Testis (tissue), 5 donors: ENCODE measurements at places on chromosomes 7 and 10.

GRCh38 chr7:83684928-83685327 is 36.0 kb upstream of the SEMA3E start:
- no peaks in the 10 kb centered on the region for H3K36me3 ChIP-seq
- DNase-seq: no peak
- H3K27ac ChIP-seq: no peak overlapping the region

- H3K36me3 ChIP-seq: no peaks in the 10 kb centered on the region
- H3K27ac ChIP-seq: no peak overlapping the region
- H3K4me1 ChIP-seq: no peaks in the 10 kb centered on the region
- no peak overlapping the region for H3K4me3 ChIP-seq
- H3K27me3 ChIP-seq: no peaks in the 10 kb centered on the region
Observed at GRCh38 chr10:81314471-81314870, 560.5 kb upstream of the NRG3 start.

GRCh38 chr10:4260483-4261124 is 475.6 kb upstream of the KLF6 start:
- no peak overlapping the region for H3K4me3 ChIP-seq
- H3K36me3 ChIP-seq: no peaks in the 10 kb centered on the region
- no peaks in the 10 kb centered on the region for H3K27me3 ChIP-seq
- DNase-seq: no peak
- peaks cover 9% of the 10 kb centered on the region for H3K4me1 ChIP-seq

- no peaks in the 10 kb centered on the region for H3K36me3 ChIP-seq
- no peak for DNase-seq
- no peak overlapping the region for H3K27ac ChIP-seq
- H3K4me3 ChIP-seq: no peak overlapping the region
- H3K27me3 ChIP-seq: no peaks in the 10 kb centered on the region
Observed at GRCh38 chr10:2908851-2909630, 158.3 kb upstream of the PFKP start.

DNA sequence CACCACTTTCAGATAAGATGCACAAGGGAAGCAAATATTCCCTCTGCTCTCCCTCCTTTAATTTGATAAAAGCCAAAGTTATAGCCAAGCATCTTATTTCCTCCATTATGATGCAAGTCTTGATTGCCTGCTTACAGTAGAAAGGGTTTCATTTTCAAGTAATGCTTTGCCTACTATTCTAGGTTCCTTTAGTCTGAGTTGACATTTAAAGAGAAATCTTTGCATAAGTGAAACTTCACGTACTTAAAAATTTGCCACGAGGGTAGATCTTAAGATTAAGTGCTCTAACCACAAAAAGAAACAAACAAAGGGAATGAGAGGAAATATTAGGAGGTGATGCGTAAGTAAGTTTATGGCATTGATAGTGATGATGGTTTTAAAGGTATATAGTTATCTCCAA is 78.1 kb upstream of the VWDE start:
- no peaks in the 10 kb centered on the region for H3K4me1 ChIP-seq
- H3K4me3 ChIP-seq: no peak overlapping the region
- no peaks in the 10 kb centered on the region for H3K27me3 ChIP-seq
- DNase-seq: no peak
- no peak overlapping the region for H3K27ac ChIP-seq

DNA sequence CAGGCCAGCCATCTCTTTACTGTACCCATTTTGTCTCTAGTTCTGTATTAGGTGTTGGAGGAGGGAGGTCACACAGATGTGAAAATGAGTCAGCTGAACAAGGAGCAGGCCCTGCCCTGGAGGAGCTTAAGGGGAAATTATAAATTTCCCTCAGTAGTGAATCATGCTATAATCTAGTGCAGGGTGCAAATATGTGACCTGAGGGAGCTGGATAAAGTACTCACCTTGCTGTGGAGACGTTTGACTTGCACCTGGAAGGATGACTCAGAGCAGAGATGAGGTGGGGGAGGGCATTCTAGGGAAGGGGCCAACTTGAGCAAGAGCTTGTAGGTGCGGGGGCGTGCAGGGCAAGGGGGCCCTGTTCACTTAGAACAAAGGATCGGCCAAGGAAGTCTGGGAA is 610.6 kb downstream of the SDK1 start:
- H3K27me3 ChIP-seq: no peaks in the 10 kb centered on the region
- no peaks in the 10 kb centered on the region for H3K36me3 ChIP-seq
- no peak for DNase-seq
- H3K27ac ChIP-seq: no peak overlapping the region
- no peak overlapping the region for H3K4me3 ChIP-seq

DNA sequence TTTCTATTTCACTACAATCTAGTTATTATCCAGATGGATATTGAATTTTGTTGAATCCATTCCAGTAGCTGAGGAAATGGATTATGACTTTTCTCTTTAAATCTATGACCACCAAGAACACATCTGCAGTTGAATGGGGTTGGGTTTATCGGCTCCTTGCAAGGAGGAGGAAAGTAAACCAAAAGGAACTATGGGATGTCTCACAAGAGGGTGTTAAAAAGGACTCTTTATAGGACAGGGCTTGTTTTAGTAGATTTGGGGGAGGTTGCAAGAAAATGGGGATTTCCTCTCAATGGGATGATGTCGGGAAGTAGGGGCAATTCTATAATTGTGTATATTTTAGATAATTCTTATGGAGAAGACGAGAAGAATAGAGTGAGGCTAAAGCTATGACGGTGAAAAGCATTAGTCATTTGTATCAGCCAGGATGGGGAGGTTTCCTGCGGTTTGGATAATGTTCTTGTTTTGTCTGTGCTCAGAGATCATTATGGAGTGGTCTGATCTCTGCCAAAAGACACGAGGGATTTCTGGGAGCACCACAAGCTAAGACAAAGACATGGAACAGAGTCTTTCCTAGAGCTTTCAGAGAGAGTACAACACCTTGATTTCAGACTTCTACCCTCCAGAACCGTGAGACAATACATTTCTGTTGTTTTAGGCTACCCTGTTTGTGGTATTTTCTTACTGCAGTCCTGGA is 5.3 kb upstream of the LRRC61 start:
- DNase-seq: no peak
- H3K4me1 ChIP-seq: no peaks in the 10 kb centered on the region
- H3K27me3 ChIP-seq: no peaks in the 10 kb centered on the region

DNA sequence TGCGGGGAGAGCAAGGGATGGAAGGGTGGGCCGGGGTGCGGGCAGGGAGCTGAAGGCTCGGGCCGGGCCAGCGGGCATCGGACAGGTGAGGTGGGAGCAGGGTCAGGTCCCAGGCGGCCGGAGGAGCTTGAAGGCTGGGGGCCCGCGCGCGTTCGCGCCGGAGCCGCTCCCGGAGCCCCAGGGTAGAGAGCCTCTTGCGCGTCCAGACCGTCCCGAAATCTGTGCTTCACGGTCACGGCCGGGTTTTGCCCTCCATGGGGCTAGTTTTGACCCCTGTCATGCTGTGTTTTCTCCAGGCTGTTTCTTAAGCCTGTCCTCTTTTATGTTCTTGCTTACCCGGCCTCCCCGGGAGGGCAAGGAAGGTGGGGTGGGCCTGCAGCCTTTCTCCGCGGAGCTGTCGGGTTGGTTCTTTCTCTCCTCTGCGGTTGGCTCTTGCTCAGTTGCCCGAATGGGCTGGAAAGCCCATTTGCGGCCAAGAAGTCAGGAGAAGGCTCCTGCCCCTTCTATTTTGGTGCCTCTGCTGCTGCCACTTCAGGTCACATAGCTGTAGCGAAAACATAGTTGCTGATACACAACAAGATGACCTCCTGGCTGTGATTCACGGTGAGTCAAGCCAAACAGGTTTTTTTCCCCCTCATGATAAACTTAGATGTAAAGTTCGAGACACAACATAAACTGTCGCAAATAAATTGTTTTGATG is 650 bp downstream of the UBE2D1 start:
- peak overlapping the region; percentile 97 for H3K4me3 ChIP-seq
- H3K4me1 ChIP-seq: peaks cover 3% of the 10 kb centered on the region
- peak overlapping the region; percentile 87 for H3K27ac ChIP-seq
- H3K27me3 ChIP-seq: no peaks in the 10 kb centered on the region
- no peaks in the 10 kb centered on the region for H3K36me3 ChIP-seq
- peak; percentile 42 for DNase-seq

GRCh38 chr7:7104971-7105370 is 77.4 kb upstream of the C1GALT1 start:
- no peak overlapping the region for H3K27ac ChIP-seq
- no peak overlapping the region for H3K4me3 ChIP-seq
- H3K27me3 ChIP-seq: no peaks in the 10 kb centered on the region
- H3K4me1 ChIP-seq: peaks cover under 1% of the 10 kb centered on the region
- H3K36me3 ChIP-seq: no peaks in the 10 kb centered on the region

- no peak overlapping the region for H3K27ac ChIP-seq
- H3K4me3 ChIP-seq: no peak overlapping the region
- no peak for DNase-seq
- H3K27me3 ChIP-seq: no peaks in the 10 kb centered on the region
- no peaks in the 10 kb centered on the region for H3K4me1 ChIP-seq
- no peaks in the 10 kb centered on the region for H3K36me3 ChIP-seq
Observed at GRCh38 chr10:34286136-34286739, 528.9 kb downstream of the PARD3 start.

- no peaks in the 10 kb centered on the region for H3K27me3 ChIP-seq
- H3K4me3 ChIP-seq: no peak overlapping the region
- H3K4me1 ChIP-seq: peaks cover 7% of the 10 kb centered on the region
- no peaks in the 10 kb centered on the region for H3K36me3 ChIP-seq
- no peak overlapping the region for H3K27ac ChIP-seq
- DNase-seq: peak; percentile 77
Observed at GRCh38 chr7:73612598-73613269, 11.6 kb downstream of the MLXIPL start.

DNA sequence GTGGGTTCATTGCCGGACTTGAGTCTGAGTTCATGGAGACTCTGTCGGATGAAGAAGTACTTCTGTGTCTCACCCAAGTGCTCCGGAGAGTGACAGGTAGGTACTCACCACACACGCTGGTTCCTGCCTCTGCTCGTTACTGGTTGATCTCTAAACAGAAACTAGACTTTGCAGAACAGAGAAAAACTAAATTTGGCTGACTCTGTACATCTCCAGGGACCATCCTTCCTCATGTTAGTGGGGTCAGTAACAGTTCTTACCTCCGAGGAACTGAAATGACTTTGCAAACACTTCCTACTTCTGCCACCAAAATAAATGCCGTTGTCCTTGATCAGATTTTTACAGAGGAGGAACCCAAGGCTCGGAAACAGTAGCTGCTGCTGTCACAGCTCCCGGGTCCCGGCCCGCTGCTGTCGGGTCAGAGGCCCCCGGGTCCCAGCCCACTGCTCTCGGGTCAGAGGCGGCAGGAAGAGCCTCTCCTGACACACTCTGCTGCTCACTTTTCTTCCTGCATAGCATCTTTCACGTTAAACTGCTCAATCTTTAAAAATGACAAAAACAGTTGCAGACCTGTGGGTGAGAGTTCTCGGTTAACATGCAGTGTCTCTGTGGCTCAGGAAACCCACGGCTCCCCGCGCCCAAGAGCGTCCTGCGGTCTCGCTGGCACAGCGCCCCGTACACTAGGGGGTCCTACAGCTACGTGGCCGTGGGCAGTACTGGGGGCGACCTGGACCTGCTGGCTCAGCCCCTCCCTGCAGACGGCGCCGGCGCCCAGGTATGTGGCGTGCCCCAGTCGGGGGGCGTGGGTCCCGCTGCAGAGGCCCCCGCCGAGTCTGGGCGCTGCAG is 4.8 kb upstream of the MTG1 start:
- peaks cover 4% of the 10 kb centered on the region for H3K4me1 ChIP-seq
- no peak overlapping the region for H3K4me3 ChIP-seq
- H3K27ac ChIP-seq: no peak overlapping the region
- no peak for DNase-seq
- no peaks in the 10 kb centered on the region for H3K36me3 ChIP-seq

DNA sequence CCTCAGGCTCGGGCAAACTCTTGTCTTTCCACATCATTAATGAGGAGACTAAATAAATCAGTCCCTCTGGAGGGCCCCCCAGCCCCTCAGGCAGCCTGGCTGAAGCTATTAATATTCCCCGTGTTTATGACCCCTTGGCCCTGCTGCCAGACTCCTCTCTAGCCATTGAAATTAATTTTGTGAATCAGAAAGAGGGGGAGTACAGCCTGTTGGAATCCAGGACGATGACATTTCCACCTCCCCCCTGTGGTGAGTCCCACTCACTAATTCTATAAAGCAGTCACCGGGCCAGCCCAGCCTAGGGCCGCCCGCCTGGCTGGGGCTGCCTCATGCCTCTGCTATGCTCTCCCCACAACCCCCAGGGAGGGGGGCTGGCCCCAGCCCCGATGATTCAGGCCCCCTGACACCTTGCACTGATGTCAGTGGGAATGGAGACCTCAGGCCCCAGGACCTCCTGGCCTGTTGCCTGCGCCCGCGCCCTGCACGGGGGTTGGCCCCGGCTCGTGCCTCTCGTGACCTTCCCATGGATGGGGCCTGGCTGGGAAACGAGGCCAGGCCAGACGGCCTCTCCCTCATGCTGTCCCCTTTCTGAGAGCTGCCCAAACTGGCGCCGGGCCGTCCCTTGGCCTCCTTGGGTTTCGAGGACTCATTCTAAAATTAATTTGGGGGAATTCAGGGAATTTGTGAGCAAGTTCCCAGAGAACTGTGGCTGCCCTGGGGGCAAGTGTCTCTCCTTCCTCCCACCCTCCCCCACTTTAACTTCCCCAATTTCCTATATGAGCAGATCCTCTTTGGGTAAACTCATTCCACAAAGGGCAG is 34.0 kb downstream of the TMEM270 start:
- H3K4me3 ChIP-seq: no peak overlapping the region
- no peak overlapping the region for H3K27ac ChIP-seq
- H3K36me3 ChIP-seq: no peaks in the 10 kb centered on the region
- no peak for DNase-seq
- peaks cover 13% of the 10 kb centered on the region for H3K4me1 ChIP-seq

- H3K4me1 ChIP-seq: peaks cover 5% of the 10 kb centered on the region
- no peaks in the 10 kb centered on the region for H3K27me3 ChIP-seq
- peak overlapping the region; percentile 68 for H3K27ac ChIP-seq
- H3K36me3 ChIP-seq: no peaks in the 10 kb centered on the region
Observed at GRCh38 chr7:25795824-25796235, 356.2 kb upstream of the NFE2L3 start.

DNA sequence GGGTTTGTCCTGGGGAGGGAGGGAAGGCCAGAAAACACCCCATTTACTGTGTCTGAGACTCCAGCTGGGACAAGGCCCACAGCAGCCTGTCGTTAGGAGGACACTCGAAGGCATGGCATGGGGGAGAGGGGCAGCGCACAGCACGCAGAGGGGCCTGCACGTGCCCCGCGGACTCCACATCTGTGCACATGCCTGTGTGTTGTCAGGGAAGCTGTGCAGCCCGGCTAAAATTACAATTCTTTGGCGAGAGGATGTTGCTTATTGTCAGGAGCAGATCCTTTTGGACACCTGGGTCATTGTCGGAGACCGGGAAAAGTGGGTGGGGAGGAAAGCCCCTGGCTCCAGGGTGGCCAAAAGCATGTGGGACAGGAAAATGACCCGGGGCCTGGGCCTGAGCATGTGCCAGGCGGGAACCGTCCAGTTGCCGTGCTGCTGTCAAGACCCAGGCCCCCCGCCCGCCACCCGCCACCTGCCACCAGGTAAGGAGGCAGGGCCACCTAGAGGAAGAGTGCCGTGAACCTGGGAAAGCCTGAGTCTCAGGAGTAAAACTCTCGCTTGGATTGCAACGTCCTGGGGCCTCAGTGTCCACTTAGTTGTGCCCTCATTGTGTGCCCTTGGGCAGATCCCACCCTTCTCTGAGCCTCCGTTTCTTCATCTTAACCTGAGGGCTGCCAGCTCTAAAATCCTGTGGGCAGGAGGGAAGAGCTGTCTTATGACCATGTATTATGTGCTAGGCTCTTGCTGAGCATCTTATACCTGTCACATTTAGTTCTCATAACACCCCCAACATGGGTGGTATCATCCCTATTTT is 7.2 kb downstream of the VSIR start:
- peak overlapping the region; percentile 16 for H3K27ac ChIP-seq
- H3K4me3 ChIP-seq: no peak overlapping the region
- no peaks in the 10 kb centered on the region for H3K36me3 ChIP-seq
- H3K4me1 ChIP-seq: peaks cover 39% of the 10 kb centered on the region
- DNase-seq: no peak
